Daoy (cell line): ENCODE measurements at places on chromosomes 11 and 22. TPM values are rescaled to one million over a fixed set of nuclear protein-coding genes. Genes with fewer than 3 reads are reported as not detected.

The OPCML gene
- total RNA-seq = not detected in 2 replicates

The OR2AG2 gene
- 0.03 TPM in 1 of 2 replicates, not detected in the other for total RNA-seq

The RRP7A gene
- total RNA-seq = 29.3 and 38.5 TPM in 2 replicates

The MS4A4A gene
- total RNA-seq = not detected in 2 replicates

The SERHL2 gene
- total RNA-seq = 1.3 and 1.4 TPM in 2 replicates

The CHADL gene
- 0.46 TPM in 1 of 2 replicates, not detected in the other for total RNA-seq

The UPK3A gene
- not detected in 2 replicates for total RNA-seq

The FOLR1 gene
- not detected in 2 replicates for total RNA-seq

The SCGB2A2 gene
- total RNA-seq = not detected in 2 replicates

The IFITM5 gene
- not detected in 2 replicates for total RNA-seq

The OR52A1 gene
- under 0.01 TPM in 1 of 2 replicates, not detected in the other for total RNA-seq

The TRIM64 gene
- total RNA-seq = not detected in 2 replicates

The CLDN5 gene
- 0.11 TPM in 1 of 2 replicates, not detected in the other for total RNA-seq

The MEI1 gene
- total RNA-seq = 0.42 and 0.63 TPM in 2 replicates

The MMP12 gene
- total RNA-seq = 0.24 and 1.3 TPM in 2 replicates

The TRIM6 gene
- total RNA-seq = 2.6 and 3.6 TPM in 2 replicates

The PARVA gene
- total RNA-seq = 20.2 and 26.8 TPM in 2 replicates

The ANO5 gene
- 1.3 and 1.4 TPM in 2 replicates for total RNA-seq

The OR51E2 gene
- 0.06 TPM in 1 of 2 replicates, not detected in the other for total RNA-seq

The H19 gene
- total RNA-seq = 0.06 TPM in 1 of 2 replicates, not detected in the other

The PRODH gene
- total RNA-seq = 0.11 TPM in 1 of 2 replicates, not detected in the other

The MIOX gene
- not detected in 2 replicates for total RNA-seq

The IRAG1 gene
- not detected in 2 replicates for total RNA-seq

The JAML gene
- total RNA-seq = not detected in 2 replicates

The KCNQ1 gene
- 0.36 TPM in 1 of 2 replicates, not detected in the other for total RNA-seq

The CCDC89 gene
- total RNA-seq = 1.1 and 1.4 TPM in 2 replicates

The MGAT3 gene
- 0.15 and 0.86 TPM in 2 replicates for total RNA-seq
